Fibroblast of skin of right biceps (primary cell): ENCODE measurements at places on chromosomes 5 and 9.

GRCh38 chr5:134708301-134708700 is 30.0 kb upstream of the CAMLG start:
- DNase-seq: no peak

DNA sequence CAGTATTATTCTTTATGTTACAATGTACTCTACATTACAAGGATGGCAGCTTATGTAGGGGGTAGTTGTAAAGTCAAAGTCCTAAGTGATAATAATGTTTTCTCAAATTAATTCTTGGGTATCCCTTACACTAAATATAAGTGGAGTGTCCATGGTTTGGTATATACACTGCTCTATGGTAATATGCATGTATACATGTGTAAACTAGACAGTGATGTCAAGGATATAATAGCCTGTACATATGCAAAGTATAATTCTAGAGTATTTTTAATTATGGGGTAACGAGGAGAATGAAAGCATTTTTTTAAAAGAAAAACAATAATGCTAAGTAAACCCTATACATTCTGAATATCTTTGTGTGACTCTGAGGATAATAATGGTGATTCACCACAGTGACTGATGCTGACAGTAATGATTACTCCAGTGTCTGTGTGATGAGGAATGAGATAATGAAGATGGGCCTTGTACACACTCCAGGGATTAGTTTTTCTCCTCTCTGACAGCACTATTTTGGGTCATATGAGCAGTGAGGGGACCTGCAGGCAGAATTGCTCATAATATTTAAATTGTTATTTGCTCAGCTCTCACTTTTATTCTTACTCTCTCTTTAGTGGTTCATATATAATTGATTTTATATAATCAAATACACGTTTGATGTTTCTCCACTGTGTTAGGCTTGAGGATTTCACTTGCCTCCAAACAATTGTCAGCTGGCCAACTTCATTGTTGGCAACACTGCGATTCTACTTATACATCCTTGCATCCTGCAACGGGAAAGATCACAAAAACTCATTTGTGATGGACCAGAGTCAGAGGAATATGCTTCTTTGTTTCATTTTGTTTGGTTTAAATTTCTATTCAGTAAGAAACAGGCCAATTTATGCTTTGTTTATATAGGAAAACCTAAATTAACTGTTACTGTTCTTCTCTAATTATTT is 88.2 kb downstream of the NREP start:
- peak; percentile 84 for DNase-seq

GRCh38 chr9:134626069-134626423 is 15.6 kb upstream of the COL5A1 start:
- DNase-seq: no peak

DNA sequence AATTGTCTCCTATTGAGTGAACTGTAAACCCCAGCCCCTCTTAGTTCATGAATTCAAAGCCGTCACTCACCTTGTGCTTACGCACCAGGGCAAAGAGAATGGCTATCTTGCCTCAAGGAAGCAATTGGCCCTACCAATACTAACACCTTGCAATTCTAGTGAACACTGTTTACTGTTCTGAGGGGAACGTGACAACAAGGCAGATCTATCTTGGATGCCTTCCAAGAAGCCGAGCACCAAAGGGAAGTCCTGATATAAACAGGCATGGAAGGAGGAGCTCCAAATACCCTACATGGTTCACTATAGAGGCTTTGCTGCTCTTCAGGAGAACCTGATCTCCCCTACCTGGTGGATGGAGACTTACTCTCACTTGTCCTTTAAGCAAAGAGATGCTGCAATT is 1.7 kb upstream of the PLPPR1 start:
- no peak for DNase-seq

DNA sequence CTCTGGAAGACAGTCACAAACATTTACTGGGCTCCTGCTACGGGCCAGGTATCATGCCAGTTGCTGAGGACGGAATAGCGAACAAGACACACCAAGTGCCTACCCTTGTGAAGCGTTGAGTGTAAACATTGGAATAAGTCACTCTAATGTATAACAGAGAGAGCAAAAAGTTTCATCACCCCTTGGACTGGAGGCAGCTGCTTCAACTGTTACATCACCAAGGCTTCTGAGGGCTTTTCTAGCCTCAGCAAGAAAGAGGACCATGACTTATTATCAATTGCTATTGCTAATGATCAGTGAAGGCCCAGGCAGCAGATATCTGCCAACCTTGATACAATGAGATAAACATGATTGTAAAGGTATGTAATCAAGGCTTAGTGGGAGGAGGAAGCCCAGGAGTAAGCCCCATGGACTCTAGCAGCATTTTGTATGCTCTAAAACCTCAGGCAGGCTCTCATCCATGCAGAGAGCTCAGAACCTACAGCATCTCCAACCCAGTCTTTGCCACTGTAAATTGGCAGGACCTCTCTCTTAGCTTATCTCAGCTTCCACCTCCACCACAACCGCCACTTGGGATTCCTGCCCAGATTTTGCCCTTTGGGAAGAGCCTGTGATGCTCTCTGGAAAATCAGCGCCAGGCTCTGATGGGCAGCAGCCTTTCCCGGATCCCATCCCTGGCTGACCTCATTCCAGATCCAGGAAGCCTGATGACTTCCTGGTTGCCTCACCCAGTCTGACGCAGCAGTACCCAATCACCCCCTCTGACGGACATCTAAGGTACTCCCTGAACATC is 54.5 kb downstream of the ADAM19 start:
- peak; percentile 29 for DNase-seq

DNA sequence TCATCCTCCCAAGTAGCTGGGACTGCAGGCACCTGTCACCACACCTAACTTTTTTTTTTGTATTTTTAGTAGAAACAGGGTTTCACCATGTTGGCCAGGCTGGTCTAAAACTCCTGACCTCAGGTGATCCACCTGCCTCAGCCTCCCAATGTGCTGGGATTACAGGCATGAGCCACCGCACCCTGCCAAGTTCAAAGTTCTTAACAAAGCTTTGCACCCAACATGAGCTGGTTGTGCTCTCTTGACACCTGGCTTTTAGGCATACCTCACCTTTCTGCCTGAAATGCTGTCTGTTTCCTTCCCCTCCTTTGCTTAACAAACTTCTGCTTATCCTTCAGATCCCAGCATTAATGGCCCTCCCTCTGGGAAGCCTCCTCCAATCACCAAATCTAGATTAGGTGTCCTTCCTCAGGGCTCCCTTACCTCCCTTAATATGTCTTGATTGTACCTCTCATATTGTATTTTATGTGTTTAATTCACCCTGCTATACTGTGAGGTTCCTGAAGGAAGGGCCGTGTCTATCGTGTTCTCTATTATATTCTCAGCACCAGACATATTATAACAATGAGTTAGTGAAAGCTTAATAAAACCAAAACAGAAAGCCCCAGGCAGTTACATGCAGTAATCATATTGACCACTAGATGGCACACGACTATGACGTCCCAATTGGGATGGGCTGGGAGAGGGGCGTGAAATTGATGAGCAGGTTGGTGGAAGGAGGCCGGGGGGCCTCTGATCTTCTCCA is 62.9 kb upstream of the PPARGC1B start:
- DNase-seq: peak; percentile 17

GRCh38 chr9:12915366-12915954 is 140.6 kb downstream of the LURAP1L start:
- DNase-seq: no peak

- no peak for DNase-seq
Observed at GRCh38 chr5:67494186-67494855, 297.7 kb upstream of the CD180 start.

DNA sequence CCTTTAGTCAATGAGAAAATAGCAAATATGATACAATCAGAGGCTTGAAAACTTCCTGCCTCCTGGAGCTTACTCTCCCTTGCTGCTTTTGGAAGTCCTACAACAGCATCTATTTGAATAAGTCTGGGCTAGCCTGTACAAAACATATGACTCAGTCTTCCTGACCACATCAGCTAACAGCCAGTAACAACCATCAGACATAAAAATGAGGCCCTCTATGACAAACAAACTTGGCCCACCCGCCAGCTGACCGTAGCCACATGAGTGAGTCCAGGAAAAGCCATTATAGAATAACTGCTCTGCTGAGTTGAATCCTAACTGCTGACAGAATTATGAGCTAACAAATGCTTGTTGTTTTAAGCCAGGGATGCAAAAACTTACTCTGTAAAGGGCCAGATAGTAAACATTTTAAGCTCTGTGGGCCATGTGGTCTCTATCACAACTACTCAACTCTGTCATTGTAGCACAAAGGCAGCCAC is 347.6 kb downstream of the PTPRD start:
- peak; percentile 88 for DNase-seq

- peak; percentile 88 for DNase-seq
Observed at GRCh38 chr5:163585206-163585605, 79.8 kb downstream of the MAT2B start.

- no peak for DNase-seq
Observed at GRCh38 chr5:95826949-95827891, 4.7 kb upstream of the GLRX start.

GRCh38 chr9:112532427-112532826 is 45.8 kb downstream of the KIAA1958 start:
- DNase-seq: peak; percentile 78
